ENCODE measurements at places on chromosomes 3 and 15.
A peak's percentile ranks its signal among the peaks of the same experiment; 100 is the strongest.

GRCh38 chr3:67884345-67884744 lies 229.9 kb upstream of the SUCLG2 start:
- no peak for DNase-seq

- no peak for DNase-seq
These were observed 7.3 kb downstream of the TP63 start for GRCh38 chr3:189638276-189639031.

DNA sequence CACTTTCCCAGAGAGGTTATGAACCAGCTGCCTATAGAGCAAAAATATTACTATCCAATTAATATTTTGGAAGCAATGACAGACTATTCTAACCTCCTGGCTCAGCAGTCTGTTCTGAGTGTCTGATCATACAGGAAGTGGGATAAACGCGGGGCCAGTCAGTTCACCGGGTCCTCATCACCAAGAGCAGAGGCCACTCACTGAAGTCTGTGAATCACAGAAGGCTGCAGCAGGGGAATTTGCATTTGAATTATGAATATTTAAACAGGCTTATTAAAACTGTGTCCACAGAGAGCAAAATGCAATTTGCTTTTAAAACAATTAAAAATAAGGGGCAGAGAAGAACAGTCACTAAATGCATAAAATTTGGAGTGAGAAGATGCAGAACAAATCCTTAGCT lies 305.2 kb downstream of the MCTP2 start:
- DNase-seq = no peak

- DNase-seq = peak; percentile 36
These were observed 191.0 kb downstream of the NLGN1 start for GRCh38 chr3:173588556-173588955.

DNA sequence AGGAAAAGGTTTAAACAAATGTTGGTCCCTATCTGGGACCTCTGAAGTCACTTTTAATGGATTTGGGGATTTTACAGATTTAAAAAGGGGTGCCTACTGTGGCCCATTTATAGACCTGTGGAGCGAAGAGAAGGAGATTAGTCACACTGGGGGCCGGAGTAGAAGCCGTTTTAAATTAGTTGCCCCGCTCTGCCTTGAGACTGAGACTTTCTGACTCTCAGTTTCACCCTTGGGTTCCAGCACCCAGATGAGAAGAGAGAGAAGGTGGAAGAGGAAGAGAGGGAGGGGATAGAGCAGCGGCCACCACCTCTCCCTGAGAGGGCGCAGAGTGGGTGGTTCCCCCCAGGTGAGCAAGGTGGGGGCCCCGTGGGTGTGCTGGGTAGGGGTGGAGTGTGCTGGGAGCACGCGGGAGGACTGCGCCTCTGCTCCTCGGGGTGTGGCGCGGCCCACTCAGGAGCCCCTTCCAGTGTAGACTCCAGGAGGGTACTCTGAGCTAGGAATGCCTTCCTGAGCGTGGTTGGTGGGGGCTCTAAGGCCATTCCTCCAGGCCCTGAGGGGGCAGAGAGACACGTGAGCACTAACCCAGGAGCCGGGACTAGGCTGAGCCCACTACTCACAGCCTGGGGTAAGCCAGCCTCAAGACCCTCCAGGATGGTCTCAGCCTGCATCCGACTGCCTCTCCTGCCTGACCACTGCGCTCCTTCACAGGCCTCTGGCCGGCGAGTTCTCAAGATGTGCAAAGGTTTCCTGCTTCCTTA lies 32.6 kb upstream of the RAB6B start:
- DNase-seq = no peak

DNA sequence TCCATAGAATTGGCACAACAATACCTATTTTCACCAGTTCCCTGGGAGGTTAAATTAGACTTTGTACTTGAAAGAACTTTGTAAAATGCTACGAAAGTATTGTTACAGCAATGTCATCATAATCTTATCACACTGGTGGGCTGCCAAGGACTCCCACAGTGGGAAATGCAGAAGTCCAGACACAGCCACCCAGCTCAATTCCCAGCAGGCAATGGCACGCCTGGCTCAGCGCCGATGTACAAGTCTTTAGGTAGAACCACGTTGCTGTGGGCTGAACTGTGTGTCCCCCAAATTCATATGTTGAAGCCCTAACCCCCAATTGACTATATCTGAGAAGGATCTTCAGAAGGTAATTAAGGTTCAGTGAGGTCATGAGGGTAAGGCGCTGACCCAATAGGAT lies 12.3 kb downstream of the MYO5C start:
- no peak for DNase-seq

- no peak for DNase-seq
These were observed 28.0 kb downstream of the WDR76 start for GRCh38 chr15:43854801-43855200.

DNA sequence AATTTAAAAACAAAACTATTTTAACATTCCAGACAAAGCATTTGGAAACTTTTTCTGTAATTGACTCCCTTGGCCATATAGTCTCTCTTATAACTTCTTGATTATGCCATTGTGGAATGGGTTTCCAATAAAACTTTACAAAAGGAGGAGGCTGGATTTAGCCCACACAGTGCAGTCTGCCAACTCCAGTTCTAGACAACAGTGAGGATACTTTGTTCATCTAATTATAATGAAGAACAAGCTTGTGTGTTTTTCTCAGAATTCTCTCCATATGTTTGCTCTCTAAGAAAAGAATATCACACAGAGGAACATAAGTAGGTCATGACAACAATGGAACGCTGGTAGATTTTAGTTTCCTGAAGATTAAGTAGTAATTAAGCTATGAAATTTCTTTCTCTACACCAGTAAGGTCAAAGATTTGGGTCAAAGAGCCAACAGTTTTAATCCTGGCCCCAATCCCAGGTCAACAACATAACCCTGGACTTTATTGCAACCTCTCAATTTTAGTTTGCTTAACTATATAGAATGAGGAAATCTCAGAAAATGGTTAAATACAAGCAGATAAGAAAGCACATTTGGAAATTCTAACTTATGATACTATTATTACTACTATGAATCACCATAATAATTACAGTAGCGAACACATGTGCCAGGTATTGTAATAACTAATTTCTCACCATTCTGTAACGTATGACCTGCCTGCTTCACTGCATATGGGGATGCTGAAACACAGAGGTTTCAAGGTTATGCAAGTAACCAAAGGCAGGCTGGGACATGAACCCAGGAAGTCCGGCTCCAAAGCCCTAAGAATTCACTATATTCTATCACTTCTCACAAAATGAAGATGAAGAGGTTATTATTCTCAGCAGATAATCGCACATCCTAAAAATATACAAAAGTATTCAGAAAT lies 65.7 kb downstream of the TJP1 start:
- no peak for DNase-seq

DNA sequence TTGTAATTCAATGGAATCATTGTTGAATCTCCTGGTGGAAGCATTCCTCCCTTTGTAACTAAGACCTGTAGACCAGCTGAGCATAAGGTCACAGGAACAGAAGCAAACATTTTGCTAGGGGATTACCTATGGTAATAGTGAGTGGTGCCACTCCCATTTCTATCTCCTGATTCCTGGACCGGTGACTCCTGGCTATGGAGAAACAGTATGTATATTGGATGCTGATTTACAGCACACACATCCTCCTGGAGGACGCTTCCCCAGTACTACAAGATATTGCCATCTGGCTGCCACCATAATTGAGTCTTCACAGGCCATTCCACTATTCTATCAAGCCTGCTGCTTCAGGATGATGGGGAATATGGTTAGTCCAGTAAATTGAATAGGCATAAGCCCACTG lies 33.3 kb upstream of the XCR1 start:
- no peak for DNase-seq

DNA sequence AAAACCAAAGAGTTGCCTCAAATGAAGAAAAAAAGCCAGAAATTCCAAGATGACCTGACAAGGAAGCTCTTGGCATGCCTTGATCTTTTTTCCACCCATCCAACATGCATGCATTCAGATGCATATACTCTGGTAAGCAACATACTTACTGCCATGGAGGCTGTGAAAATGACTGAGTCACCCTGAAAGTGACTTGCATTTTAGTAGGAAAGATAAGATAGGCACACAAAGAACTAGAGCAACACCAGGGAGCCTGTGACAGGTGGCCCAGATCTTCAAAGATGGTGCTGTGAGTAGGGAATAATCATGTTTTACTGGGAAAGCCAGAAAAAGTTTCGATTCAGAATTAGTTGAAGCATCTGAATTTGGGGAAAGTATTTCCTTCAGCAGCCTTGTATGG lies 185.1 kb upstream of the SLCO3A1 start:
- no peak for DNase-seq

DNA sequence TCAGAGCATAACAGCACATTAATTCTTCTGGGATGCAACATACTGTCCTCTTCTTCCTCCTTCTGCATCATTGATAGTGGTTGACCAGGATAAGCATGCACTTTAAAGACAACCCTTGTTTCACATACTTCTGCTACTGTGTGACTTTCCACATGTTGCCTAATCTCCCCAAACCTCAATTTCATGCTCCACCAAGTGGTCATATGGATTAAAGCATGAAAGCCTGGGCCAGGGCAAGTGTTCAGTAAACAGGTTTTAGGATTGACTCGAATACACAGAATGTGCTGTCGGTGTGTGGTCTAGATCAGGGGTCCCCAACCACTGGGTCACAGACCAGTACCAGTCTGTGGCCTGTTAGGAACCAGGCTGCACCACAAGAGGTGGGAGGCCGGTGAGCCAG lies 22.5 kb upstream of the BFSP2 start:
- peak; percentile 50 for DNase-seq

- peak; percentile 85 for DNase-seq
These were observed 3.5 kb downstream of the SPINT1 start for GRCh38 chr15:40847223-40847961.

DNA sequence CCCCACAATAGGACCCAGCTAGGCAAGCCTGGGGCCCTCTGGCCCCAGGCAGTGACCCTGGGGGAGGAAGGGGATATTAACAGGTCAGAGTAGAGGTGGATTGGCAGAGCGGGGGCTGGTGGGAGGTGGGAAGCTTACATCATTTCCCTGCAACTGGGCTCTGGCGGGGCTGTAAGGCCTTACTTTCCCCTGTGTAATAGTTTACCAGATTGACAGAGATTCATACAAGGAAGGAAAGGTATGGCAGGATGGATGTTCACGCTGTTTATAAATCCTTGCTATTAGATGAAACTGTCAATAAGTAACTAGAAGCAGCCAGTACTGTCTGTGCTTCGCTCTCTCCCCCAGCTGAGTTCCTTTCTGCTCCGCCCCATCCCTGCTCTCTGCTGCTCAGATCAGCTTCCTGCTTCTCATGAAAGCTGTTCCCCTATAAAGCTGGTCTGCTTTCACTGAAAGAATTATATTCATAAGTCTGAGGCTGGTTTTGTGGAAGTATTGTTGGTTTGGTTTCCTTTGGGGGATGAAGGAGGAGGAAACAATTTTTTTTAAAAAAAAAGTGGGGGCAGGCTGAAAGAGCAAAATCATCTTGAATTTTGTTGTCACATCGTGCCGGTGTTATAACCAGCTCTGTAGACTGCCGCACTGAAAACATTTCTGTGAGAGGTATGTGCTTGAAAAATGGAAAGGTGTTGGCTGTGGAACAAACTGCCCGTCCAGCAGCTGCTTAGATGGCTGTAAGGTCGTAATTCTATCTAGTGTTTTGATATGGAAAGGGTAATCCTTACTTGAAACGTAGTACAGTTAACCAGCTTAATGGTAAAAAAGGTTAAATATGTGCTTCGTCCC lies 76.4 kb downstream of the BBX start:
- DNase-seq = peak; percentile 34

- DNase-seq = no peak
These were observed 581.4 kb upstream of the DPPA4 start for GRCh38 chr3:109918740-109919139.

DNA sequence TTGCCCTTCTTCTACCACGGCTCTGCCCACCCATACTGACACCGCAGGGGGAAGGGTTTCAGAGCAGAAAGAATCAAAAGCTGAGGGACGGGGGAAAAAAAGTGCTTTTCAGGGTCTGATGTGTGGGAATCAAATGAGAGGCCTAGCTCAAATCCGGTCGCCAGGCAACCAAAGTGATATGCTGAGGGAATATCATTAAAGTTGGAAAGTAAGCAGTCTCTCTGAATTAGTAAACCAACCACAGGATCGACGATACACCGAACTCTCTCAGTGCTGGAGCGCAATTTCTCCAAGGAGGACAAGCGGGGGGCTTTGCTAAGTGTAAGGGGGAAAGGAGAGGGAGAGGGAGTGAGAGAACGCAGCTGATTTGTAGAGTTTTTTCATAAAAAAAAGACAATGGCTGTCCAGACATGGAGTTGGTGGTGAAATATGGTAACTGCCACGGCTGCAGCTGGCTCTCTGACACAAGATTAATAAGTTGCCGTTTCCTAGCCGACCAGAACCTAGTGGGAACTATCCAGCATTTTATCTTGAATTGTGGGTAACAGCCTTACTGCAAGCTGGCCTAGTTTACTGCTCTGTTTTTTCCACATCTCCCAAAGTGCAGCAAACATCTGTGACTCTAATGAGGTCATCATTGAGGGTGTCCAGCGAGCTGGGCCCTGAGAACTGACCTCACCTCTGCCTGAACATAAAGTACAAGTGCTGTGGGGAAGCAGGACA lies 530.2 kb downstream of the SOX2 start:
- DNase-seq = no peak

DNA sequence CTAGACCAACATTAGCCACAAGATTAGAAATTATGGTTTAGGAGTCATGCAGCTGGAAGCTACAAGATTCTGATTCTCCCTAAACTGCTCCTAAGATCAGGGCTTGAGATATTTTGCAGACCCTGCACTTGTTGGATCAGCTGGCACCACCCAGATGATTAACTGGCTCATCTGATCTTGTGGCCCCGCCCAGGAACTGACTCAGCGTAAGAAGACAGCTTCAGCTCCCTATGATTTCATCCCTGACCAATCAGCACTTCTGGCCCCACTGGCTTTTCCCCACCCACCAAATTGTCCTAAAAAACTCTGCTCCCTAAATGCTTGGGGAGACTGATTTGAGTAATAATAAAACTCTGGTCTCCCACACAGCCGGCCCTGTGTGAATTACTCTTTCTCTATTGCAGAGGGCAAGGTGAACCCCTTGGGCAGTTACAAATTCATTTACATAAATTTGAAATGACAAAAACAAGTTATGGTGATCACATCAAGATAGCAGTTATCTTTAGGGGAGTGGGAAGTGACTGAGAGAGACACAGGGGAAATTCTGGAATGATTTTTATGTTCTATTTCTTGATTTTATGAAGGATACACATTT lies 76.5 kb downstream of the CD200R1L start:
- peak; percentile 69 for DNase-seq

DNA sequence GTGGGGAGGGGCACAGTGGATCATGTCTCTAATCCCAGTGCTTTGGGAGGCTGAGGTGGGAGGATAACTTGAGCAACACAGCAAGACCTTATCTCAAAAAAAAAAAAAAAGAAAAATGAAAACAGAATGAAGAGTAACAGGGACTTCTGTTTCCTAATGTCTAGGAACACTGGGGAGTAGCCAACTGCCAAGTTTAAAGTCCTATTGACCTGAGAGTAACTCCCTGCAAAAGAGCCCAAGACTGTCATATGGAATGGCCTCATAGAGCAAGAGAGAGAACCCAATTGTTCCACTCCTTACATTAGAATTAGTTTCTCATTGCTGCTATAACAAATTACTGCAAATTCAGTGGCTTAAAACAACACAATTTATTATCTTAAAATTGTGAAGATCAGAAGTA lies 881.4 kb upstream of the ROBO1 start:
- no peak for DNase-seq

GRCh38 chr3:190892395-190892902 lies 30.0 kb upstream of the GMNC start:
- DNase-seq = no peak

Measured in PC-3 (cell line).